SW 1271 (cell line): ENCODE measurements at places on chromosomes 6 and 20.

GRCh38 chr6:7254980-7255835, 57.8 kb downstream of the SSR1 start:
- no peak for DNase-seq

GRCh38 chr6:79180052-79180451, 54.4 kb downstream of the HMGN3 start:
- DNase-seq = no peak

- DNase-seq = no peak
Measured at GRCh38 chr6:29990931-29991330, 48.6 kb downstream of the HLA-A start.

DNA sequence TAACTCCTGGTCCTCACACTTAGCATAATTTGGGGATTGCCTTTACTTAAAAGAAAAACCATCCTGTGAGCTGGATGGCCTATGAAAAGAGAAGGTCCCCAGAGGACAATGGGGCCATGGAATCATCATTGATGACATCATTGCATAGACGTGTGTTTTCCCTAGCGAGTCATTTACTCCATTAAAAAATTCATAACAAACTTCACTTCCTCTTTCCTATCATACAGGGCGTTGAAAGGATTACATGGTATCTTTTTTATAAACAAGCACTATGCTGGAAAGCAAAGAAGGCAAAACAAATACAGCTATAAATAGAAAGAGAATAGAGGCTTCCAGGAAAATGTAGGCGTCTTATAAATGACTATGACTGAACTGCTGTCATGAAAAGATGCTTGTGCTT, 11.3 kb upstream of the COL12A1 start:
- DNase-seq = no peak

GRCh38 chr6:39929039-39929732, 5.1 kb downstream of the MOCS1 start:
- DNase-seq = no peak

DNA sequence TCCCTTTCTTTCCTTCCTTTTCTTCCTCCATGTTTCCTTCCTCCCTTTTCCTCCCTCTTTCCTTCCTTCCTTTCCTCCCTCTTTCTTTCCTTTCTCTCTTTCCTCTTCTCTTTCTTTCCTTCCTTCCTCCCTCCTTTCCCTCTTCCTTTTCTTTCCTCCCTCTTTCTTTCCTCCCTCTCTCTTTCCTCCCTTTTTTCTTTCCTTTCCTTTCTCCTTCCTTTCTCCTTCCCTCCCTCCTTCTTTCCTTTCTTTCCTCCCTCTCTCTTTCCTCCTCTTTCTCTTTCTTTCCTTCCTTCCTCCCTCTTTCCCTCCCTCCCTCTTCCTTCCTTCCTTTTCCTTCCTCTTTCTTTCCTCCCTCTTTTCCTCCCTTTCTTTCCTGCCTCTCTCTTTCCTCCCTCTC, 86.3 kb upstream of the FERMT1 start:
- DNase-seq = no peak

- no peak for DNase-seq
Measured at GRCh38 chr20:47559141-47559540, 57.5 kb downstream of the NCOA3 start.

DNA sequence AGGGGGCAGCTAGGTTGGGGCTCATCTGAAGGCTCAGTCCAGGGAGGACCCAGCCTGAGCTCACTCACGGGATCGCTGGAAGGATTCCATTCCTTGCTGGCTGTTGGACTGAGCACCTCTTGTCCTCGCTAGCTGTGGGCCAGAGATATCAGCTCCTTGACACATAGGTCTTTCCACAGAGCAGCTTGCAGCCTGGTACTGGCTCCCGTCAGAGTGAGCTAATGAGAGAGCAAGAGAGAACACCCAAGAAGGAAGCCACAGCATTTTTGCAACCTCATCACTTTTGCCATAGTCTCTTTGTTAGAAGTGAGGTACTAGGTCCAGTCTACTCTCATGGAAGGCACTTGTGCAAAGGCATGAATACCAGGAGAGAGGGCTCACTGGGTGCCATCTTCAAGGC, 179.9 kb downstream of the CDC5L start:
- DNase-seq = no peak

GRCh38 chr20:17971300-17972013, 2.6 kb downstream of the MGME1 start:
- peak; percentile 38 for DNase-seq

GRCh38 chr20:63215101-63216040, 560 bp downstream of the YTHDF1 start:
- peak; percentile 60 for DNase-seq

DNA sequence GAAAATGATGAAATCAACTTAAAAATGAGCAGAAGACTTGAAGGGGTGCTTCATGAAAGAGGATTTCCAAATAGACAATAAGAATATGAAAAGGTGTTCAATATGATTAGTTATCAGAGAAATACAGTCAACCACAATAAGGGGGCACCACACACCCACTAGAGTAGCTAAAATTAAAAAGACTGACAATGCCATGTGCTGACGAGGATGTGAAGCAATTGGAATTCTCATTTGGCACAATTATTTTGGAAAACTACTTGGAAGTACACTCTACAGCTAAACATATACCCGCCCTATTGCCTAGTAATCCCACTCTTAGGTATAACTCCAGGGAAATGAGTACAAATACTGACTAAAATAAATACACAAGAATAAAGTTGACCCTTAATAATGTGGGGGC, 45.0 kb downstream of the MOCS1 start:
- DNase-seq = no peak

GRCh38 chr6:4264601-4265000, 129.2 kb upstream of the ECI2 start:
- no peak for DNase-seq

GRCh38 chr20:46207793-46208192, 89.7 kb downstream of the CD40 start:
- DNase-seq = no peak

DNA sequence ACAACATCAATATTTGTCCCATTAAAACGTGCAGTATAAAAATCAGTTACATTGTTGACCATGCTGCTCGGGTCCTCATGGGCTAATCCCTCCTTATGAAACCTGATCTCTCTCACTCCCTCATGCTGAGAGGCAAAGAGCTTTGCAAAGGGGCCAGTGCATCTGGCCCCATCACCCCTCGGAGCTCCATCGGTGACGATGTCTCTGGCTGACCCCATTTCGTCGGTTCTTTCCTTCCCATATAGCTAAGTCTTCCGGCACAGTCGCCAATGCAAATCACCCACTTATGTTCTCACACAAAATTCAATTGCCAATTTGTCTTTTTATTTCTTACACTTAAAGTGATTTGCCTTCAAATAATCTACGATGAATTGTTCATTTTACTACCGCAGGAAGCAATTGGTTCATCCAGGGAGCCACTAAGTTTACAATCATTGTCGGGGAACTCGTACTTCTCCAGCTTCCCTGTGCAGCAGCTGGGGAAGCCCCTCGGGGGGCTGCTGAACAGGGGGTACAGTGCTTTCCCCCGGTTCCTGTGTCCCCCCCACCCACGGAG, 199.8 kb upstream of the CDH4 start:
- no peak for DNase-seq
